ENCODE measurements at places on chromosomes 6 and 20.
A peak's percentile ranks its signal among the peaks of the same experiment; 100 is the strongest.

DNA sequence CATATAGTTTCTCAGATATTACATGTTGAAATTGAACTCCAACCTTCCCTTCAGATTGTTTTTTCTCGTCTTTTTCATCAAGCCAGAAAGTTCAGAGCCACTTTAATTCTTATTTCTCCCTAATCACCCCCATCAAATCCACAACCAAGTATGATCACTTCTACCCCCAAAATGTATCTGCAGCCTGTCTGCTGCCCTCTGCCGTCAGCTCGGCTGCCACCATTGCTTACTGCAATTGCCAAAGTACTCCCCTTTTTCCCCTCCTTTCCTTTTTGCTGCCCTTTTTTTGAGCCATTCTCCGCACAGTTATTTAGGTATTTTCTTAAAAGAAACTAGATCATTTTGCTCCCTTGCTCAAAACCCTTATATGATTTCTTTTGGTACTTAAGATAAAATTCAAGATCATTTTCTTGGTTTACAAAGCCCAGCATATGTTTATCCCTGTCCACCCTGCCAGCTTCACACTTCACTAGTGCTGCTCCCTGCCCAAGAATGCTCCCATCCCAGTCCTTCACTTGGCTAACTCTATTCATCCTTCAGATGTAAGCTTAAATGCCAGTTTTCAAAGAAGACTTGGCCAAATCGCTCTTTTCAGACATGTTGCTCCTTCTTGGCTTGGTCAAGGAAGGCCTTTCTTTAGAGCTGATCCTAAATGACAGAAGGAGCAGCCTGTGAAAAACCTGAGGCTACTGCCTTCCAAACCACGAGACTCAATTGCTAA, 63.7 kb downstream of the SH3BGRL2 start:
- DNase-seq: peak; percentile 10

DNA sequence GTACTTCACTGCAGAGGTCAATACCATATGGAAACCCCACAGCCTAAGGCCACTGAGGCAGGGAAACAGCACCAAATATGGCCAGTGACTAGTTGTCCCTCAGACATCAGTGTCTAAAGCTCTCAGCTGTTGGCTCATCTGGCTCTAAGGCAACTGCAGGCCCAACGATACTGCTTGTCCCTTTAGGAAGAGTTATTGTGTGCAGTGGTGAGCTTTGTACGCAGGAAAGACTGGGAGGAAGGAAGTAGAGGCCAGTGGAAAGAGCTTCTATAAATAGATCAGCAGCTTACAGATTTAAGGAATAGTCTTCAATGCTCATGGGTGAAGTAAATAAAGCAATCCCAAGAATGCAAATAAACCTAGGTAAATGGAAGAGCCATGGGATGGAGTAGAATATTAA, 29.3 kb downstream of the DNAAF9 start:
- no peak for DNase-seq

GRCh38 chr6:111784433-111784832, 88.8 kb downstream of the FYN start:
- DNase-seq: peak; percentile 18

- DNase-seq: no peak
These were observed 573.9 kb downstream of the RFPL4B start for GRCh38 chr6:112920994-112921393.

DNA sequence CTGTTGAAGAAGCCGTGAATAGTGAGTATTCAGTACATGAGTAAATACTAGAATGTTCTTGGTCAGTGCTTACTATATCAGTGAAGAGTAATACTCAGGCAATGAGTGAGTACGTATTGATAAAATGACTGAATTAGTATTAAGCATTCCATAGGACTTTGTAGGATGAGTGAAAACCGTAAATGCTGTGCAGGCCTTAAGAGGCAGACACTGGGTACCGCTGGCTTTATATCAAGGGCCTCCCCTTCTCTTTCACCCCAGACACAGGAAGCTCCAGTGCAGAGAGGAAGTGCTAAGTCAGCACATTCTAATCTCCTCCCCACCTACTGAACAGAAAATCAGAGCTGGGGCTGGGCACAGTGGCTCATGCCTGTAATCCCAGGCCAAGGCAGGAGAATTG, 24.2 kb downstream of the POFUT1 start:
- no peak for DNase-seq

DNA sequence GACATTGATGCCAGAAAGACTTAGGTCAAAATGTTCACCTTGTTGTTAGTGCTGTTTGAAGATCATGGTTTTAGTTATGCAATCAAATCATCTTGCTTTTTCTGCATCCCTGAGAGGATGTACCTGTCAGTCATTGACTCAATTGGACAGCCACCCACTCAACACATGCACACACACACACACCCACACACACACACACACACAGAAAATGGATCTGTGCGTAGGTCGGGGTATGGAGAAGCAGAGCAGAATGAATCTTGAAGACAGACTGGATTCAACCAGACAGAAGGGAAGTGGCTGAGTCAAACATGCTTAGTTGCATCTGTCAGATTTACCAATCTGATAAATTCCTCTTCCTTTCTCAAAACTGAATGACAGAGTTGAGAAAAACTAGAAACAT, 19.1 kb upstream of the ZSCAN23 start:
- no peak for DNase-seq

DNA sequence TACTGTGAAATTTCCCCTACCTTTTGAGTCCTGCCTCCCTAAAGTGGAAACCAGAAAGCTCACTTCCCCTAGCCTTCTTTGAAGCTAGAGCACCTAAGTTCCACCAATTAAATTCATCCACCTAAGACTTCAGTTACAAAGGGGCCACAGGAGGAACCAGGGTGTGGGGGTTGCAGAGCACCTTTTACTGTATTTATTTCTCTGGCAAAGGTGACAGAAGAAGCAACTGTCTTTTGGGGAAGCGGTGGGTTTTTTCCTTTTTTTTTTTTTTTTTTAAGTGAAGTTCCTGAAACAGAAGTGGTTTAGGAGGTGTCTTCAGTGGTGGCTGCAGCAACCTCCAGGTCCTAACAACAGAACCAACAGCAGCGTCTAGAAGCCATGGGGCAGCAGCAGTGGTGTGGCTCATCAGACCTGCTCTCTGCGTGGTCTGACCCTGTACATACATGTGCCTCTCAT, 13.1 kb downstream of the PSMB9 start:
- no peak for DNase-seq

GRCh38 chr6:111176038-111176759, 88.9 kb downstream of the SLC16A10 start:
- DNase-seq: no peak

DNA sequence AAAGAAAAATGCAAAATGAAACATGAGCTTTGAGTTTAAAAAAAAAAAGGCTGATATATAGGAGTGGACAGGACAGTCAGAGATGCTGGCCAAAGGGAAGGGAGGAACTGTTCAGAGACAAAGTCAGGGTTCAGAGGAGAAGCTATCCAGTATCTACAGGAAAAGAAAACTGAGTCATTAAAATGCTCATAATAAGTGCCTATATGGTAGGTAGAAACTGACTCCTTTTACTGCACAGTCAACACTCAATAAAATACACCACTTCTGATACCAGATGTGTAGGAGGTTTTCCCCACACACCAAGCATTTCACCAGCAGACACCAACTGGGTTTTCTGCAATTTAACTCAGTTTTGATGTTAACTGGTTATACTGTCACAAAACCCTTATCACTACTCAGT, 32.9 kb downstream of the FRK start:
- DNase-seq: no peak

DNA sequence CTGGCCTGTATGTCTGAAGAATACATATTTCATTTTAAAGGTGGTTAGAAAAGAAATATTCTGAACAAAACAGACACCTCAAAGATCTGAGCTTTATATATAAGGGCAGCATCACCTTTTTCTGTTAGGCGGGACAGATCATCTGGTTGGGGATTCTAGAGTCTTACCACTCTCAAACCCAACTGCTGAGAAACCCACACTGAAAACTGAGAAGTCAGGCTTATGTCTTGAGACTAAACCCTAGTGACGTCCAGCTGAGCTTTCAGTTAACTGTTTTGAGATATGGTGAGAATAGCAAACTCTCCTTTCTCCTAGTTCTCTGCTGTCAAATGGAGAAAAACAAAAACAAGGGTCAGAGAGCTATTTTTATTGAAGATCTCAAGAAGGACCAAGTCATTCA, 63.7 kb upstream of the CCN6 start:
- no peak for DNase-seq

- DNase-seq: peak; percentile 34
These were observed 2.9 kb downstream of the LAMA5 start for GRCh38 chr20:62363920-62364851.

- no peak for DNase-seq
These were observed 94.4 kb upstream of the TNFAIP3 start for GRCh38 chr6:137772541-137773250.

GRCh38 chr20:23125159-23125558, 39.0 kb upstream of the CD93 start:
- DNase-seq: no peak

DNA sequence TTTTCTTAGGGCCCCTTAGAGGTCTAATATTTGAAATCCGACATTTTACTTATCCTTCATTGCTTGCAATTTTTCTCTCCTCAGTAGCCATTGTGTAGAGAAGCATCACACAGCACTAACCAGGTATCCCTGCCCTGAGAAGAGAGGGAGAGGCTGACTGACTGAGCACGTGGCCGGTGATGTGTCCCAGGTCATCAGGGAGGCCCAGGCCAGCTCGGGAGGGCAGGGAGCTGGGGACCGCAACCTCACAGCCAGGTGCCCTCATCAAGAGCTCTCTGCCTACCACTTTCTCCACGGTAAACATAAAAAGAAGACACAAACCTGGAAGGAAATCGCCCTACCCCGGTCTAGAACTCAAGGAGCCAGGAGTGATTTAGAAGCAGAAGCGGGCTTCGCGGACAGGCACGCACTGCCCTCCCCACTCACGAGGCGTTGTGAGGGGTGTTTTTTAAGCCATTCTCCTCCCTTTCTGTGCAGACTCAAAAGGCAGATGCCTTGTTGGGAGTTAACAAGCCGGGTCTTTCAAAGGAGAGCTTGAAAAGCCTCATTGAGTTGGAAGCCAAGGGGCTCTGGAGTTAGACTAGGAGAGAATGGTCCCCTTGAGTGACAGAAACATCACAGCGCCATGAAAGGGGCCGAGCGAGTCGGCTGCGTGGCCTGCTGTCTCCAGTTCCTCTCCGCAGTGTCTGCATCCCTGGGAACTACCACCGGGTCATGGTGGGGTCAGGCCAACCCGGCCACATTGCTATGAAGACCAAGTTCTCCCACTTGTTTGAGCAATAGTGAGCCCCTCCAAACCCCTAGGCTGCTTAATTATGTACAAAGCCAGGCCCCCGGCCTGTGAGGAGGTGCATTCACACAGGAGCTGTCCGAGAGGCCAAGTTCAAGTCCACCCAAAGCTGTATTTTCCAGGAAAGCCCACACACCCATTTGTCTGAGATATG, 285.4 kb downstream of the CDH4 start:
- DNase-seq: no peak

DNA sequence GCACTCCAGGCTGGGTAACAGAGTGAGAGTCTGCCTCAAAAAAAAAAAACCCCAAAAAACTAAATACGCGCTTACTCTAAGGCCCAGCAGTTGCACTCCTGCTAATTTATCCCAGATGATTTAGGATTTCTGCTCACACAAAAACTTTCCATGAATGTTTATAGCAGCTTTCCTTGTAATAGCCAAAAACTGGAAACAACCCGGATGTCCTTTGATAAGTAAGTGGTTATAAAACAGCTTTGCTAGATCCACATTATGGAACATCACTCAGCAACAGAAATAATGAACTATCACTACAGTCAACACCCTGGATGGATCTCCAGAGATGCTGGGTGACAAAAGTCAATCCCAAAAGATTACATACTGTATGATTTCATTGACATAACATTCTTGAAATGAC, 220.4 kb upstream of the JARID2 start:
- DNase-seq: no peak

- no peak for DNase-seq
These were observed 180.5 kb downstream of the JARID2 start for GRCh38 chr6:15426395-15426794.

DNA sequence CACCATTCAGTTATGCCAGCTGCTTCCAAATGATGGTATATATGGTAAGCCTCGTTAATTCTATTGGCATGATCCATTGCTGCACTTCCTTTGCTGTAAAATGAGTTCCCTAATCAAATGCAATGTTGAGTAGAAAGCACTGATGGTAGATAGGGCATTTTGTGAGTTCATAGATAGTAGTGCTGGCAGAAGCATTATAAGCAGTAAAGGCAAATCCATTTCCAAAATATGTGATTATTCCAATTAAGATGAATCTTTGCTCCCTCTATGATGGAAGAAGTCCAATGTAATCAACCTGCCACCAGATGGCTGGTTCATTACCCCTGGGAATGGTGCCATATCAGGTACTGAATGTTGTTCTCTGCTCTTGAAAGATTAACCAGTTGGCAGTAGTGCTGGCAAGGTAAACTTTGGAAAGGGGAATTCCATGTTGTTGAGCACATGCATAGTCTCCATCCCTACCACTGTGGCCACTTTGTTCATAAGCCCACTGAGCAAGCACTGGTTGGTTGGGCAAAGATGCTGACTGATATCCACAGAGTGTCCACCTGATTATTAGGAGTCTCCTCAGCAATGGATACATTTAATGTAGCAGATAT, 5.6 kb upstream of the TBPL1 start:
- no peak for DNase-seq

DNA sequence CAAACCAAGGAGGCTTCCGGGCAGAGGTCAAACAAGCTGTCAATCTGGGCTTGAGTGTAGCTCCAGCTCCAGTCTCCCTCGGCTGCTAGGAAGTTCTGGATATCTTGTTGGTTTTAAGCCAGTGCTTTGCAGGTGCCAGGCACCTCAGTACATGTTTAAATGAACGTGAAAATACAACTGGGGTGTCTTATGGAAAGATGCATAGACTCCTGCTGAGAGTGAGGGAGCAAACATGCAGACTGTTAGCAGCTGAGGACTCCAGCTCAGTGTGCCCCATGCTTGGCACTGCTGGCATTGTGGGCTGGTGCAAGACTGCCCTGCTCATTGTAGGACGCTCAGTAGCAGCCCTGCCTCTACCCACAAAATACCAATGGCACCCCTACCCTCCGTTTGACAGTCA, 28.5 kb downstream of the ERMARD start:
- DNase-seq: no peak

- peak; percentile 54 for DNase-seq
These were observed 33.3 kb downstream of the LRP11 start for GRCh38 chr6:149830731-149831307.

DNA sequence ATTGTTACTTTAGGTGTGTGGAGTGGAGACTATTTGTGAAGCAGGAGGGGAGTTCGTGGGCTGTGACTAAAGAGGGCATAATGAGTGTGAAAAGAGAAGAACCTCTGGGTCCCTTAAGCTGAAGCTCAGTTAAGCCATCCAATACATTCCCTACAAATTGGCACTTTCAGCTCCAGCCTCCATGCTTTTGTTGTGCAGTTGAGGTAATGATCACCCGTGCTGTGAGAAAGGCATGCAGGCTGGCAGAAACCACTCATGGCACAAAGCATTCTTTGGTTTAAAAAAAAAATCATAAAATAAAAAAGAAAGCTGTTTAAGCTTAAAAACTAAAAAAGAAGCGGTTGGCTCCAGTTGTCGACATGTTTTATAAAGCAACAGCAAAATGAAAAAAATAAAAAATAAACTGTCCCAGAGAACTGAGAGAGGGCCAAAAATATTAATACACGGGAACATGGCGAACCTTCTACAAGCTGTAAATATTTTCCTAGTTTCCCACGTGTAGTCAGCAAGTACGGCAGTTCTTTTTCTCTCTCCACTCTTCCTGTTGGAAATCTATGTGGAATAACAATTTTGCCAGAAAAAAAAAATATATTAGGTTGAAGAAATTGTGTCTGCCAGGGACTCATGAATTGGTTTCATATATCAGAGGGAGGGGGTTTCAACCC, 82.2 kb downstream of the ANKRD60 start:
- no peak for DNase-seq

- DNase-seq: peak; percentile 84
These were observed 18.7 kb downstream of the SGK1 start for GRCh38 chr6:134299236-134299635.

- no peak for DNase-seq
These were observed 497.0 kb downstream of the BTBD3 start for GRCh38 chr20:12414446-12415274.
